ENCODE measurements at places on chromosomes 1 and 21.

DNA sequence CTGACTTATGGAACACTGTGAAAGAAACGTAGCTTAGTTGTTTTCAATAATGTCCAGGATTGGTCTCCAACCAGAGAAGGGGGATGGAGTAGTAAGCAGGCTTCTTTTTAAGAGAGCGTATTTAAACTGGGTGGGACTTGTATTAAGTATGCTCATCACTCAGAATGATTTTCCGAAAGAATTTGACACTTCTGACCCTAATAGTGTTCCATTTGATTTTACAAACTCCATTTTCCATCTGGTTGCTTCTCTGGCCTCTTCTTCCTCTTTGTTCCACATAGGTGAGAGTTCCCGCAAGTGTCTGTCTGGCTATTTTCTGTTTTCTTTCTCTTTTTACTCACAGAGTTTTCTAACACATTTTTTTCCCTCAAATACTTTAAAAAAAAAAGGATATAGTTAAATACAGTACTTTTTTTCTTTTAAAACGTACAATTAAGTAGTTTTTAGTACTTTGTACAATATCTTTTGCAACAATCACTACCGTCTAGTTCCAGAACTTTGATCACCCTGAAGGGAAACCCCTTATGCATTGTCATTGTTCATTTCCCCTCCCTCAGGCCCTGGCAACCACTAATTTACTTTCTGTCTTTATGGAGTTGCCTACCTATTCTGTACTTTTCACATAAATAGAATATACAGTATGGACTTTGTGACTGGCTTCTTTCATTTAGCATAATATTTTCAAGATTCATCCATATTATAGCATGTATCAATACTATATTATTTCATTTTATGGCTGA, 67.0 kb downstream of the RASAL2 start:
- DNase-seq, result no peak

GRCh38 chr1:161954050-161954449, 69.6 kb downstream of the OLFML2B start:
- no peak for DNase-seq

DNA sequence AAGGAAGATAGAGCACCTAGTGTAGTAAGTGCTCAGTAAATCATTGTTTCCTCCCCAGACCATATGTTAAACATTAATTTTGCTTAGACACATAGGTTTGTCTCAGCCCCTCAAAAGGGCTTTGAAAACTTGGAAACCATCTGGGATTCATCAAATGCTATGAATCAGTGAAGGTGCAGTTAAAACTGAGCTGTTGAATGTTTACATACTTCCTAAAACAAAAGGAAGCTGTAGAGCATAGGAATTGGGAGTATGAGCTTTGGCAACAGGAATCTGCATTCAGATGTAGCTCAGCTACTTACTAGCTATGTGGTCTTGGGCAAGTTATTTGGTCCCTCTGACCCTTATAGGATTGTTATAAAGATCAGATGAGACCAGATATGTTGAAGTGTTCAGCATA, 18.7 kb upstream of the PODN start:
- DNase-seq, result no peak

GRCh38 chr1:160432371-160432786, 32.0 kb downstream of the VANGL2 start:
- no peak for DNase-seq

GRCh38 chr1:245953876-245954660, 553.0 kb downstream of the SMYD3 start:
- no peak for DNase-seq

DNA sequence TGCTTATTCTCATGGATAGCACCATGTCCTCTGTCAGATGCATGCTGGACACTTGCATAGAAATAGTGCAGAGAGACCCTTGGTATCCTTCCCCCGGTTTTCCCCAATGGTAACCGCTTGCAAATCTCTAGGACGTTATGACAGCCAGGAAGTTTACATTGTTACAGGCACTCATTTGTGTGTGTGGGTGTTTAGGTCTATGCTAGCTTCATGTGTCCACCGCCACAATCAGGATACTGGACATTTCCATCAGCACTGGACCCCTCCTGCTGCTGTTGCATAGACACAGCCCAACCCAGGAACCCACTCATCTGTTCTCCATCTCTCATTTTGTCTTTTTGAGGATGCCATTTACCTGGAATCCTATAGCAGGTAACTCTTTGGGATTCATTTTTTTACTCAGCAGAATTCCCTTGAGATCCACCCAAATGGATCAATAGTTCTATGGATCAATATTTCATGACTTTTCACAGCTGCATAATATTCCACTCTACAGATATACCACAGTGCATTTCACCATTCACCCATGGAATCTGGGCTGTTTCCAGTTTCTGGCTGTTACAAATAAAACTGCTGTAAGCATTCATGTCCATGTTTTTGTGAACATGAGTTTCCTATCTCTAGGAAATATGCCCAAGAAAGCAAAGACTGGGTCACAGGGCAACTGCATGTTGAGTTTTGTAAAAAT, 6.6 kb upstream of the WNT9A start:
- no peak for DNase-seq

DNA sequence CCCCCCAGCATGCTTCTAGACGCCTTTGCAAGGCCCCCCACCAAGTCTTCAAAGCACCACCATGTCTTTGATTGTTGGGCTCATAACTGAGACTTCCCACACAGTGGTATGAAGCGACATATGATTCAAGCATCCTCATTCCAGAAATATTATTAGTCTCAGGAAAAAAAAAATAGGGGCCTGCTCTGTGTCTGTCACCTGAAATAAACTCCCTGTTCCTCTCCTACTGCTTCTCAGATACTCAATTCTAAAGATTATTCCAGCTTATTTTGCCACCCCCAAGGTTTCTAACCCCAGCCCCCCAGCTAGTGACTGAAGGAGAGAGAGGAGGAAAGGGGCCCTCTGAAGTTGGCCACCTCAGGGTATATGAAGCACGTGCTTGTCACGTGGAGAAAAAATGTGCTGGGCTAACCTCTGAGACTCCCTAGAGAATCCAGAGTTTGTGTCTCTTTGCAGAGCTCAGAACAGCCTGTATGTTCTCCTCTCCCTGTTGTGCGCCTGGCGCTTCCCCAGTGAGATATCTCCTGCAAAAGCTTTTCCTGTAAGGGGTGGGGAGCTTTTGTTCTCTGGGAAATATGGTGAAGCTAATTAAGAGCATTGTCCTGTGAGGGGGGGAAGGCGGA, 35.9 kb upstream of the RASAL2 start:
- no peak for DNase-seq

- DNase-seq, result no peak
These were observed 75.7 kb downstream of the GALNT2 start for GRCh38 chr1:230142608-230143210.

- DNase-seq, result no peak
These were observed 8.3 kb downstream of the BCAR3 start for GRCh38 chr1:93673163-93673829.

- DNase-seq, result no peak
These were observed 20.8 kb upstream of the LEFTY2 start for GRCh38 chr1:225961659-225962439.

GRCh38 chr1:227002531-227003049, 62.5 kb downstream of the COQ8A start:
- no peak for DNase-seq

- DNase-seq, result no peak
These were observed 83.5 kb downstream of the SPAG17 start for GRCh38 chr1:118101515-118101844.

GRCh38 chr1:174654560-174654959, 206.8 kb downstream of the GPR52 start:
- no peak for DNase-seq

DNA sequence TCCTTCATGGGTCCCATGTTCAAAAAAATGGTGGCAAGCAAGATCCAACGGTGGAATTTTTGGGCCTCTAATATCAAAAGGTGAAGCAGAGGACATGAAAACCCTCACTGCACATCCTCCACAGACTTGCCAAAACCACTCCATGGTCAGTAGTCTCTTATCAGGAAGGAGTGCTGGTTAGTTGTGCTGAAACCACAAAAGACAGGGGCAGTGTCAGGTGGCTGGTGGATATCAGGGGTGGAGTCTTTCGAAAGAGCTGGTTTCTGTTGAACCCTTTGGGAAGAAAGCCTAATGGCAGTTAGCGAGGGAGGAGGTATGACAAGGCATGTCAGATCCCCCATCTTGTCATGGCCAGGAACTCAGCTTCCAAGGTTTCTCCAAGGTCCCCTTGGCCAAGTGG, 395.9 kb upstream of the CAMK1G start:
- DNase-seq, result no peak

DNA sequence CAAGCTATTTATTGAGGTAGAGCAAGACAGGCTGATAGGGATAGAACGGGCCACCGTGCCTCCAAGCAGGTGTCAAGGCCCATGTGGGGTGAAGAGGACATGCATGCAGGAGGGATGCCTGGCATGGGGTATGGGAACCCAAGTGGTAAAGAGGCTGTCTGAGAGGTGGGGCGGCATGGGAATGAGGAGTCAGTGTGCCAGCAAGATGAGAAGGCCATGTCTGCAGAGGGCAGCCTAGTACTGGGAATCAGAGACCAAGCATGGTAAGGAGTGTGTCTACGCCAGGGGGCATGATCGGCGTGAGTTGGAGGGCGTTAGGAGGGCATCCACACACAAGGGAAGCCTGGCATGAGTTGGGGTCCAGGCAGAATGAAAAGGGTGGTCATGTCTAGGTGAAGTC, 303.7 kb upstream of the PLD5 start:
- DNase-seq, result no peak

DNA sequence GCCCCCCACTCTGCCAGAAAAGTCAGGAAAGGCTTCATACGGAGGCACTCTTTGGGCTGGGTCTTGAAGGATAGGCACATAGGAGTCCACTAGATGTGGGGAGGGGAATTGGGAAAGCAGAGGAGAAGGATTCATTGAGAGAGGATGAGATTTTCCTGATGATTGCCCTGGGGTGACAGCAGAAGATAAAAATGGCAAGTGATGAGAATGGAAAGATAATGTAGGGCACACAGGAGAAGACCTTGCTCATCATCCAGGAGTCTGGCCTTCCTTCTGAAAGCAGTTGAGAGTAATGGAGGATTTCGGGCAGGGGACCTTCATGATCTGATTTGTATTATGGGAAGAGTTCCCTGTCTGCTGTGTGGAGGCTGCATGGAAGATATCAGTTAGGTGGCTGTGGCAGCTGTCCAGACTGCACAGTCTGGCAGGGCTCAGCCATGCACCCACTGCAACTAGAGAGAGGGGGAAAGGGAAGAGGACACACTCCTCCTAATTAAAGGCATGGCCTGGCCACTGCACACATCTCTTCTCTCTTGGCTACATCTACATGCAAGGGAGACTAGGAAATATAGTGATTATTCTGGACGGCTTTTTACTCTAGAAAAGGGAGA, 9.6 kb upstream of the FABP3 start:
- DNase-seq, result no peak

- no peak for DNase-seq
These were observed 376.9 kb downstream of the HHIPL2 start for GRCh38 chr1:222171005-222171404.

- DNase-seq, result no peak
These were observed 9.4 kb upstream of the FMO3 start for GRCh38 chr1:171081314-171081753.

GRCh38 chr1:212452323-212453155, 19.8 kb downstream of the NENF start:
- DNase-seq, result no peak

- DNase-seq, result no peak
These were observed 99.1 kb upstream of the GFI1 start for GRCh38 chr1:92585831-92586230.

DNA sequence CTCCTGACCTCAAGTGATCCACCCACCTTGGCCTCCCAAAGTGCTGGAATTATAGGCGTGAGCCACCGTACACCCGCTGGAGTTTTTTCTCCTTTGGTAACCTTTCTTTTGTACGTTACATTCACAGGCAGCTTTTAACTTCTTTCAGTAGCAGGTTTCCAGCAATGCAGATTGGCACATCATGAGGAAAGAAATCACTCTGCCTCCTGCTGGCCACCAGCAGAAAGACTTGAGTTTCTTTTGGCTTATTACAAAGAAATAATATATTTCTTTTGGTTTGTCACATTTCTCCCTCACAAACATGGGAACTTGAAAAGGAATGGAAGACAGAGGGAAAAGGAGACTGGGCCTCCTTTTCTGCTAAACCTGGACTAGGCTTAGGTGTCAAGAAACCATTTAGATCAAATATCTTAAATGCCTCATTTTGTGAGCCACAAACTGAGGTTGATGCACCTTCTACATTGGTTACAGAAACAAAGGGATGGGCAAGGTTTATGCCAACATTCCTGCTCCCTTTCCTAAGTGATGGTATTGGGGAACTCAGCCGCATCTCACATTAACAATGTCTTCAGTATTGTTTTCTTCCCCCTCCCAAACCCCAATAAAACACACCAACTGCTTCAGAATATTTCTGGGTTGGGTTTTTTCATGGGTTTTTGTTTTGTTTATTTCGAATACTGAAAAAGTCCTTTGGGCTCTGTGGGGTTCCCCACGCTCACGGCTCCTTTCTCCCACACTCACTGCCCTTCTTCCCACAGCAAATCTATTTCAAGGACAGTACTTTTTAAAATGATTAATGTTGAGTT, 7.7 kb downstream of the ENSA start:
- peak; percentile 36 for DNase-seq

DNA sequence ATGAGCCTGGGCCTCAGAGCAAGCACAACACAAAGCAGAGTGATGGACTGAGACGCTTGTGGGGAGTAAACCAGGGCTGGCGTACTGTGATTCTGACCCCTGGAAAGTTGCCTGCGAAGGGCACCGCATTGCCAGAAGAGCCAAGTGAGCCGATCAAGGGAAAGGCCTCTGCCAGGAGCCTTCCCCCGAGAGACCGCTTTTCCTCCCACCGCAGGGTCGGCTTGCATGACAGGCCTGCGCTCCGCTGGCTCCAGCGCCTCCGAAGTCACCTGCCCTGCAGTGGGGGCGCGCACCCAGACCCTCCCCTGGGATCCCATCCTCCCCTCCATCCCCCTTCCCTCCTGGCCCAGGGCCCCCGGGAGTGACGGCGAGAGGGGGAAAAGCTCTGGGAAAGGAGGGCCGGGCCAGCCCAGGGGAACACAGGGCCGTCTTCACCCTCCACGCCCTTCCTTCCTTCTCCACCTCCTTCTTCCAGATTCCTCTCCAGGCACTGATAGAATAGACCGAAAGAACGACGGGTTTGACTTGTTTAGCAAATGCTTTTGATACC, 165.0 kb downstream of the TRIM33 start:
- no peak for DNase-seq

- no peak for DNase-seq
These were observed 97.5 kb upstream of the KCNJ6 start for GRCh38 chr21:38013741-38014140.

GRCh38 chr1:203126151-203126865, 1.2 kb upstream of the ADORA1 start:
- no peak for DNase-seq

GRCh38 chr1:235268379-235269125, 59.4 kb downstream of the ARID4B start:
- DNase-seq, result no peak

- DNase-seq, result no peak
These were observed 22.6 kb downstream of the KCNK1 start for GRCh38 chr1:233636503-233636877.

GRCh38 chr1:33268927-33269610, 12.8 kb downstream of the ZNF362 start:
- DNase-seq, result no peak

GRCh38 chr21:27513016-27513415, 546.1 kb upstream of the ADAMTS5 start:
- no peak for DNase-seq

Measured in activated CD4-positive, CD25-positive, alpha-beta regulatory T cell (primary cell).